ENCODE measurements at places on chromosomes 12 and 14.

DNA sequence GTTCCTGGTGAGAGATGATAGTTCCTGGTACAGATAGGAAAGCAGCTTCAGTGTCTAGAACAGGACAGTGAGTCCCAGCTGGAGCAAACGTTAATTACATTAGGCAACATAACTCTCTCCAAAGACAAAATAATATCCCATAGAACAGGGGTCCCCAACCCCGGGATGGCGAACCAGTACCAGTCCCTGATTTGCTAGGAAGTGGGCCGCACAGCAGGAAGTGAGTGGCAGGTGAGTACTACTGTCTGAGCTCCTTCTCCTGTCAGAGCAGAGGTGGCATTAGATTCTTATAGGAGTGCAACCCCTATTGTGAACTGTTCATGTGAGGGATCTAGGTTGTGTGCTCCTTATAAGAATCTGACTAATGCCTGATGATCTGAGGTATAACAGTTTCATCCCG lies 204.1 kb downstream of the NELL2 start:
- DNase-seq: no peak
- no peaks in the 10 kb centered on the region for H3K4me1 ChIP-seq
- no peaks in the 10 kb centered on the region for H3K36me3 ChIP-seq
- no peak overlapping the region for H3K27ac ChIP-seq
- no peak overlapping the region for H3K4me3 ChIP-seq

DNA sequence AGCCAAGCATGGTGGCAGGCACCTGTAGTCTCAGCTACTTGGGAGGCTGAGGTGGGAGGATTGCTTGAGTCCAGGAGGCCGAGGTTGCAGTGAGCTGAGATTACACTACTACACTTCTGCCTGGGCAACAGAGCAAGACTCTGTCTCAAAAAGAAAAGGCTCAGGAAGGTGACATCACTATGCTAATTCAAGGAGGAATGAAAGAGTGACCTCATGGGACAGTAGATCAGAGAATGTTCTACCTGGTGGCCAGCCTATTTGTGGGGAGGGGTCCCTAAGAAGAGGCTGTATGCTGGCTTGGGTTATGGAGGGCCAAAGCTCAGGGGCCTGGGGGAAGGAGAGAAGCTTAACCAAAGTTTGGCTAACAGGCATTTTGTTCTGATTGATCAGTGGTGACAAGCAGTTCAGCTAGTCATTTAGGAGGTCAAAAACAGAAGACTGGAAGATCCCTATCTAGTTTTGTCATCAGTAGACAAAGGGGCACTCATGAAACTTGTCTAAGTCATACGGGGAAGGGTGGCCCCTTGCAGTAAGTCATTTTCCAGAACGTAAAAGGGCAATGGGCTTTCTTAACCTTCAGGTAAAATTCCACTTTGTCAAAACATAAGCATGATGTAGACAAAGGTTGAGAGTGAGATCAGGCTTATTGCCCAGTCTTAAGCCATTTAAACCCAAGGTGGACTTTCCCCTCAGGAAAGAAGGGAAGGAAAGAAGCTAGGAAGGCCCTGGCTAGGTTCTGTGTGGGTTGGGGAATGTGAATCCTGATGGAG lies 60.8 kb upstream of the EEA1 start:
- H3K36me3 ChIP-seq: no peaks in the 10 kb centered on the region
- H3K27me3 ChIP-seq: peaks cover 2% of the 10 kb centered on the region
- peaks cover 22% of the 10 kb centered on the region for H3K4me1 ChIP-seq
- no peak overlapping the region for H3K4me3 ChIP-seq
- no peak for DNase-seq

DNA sequence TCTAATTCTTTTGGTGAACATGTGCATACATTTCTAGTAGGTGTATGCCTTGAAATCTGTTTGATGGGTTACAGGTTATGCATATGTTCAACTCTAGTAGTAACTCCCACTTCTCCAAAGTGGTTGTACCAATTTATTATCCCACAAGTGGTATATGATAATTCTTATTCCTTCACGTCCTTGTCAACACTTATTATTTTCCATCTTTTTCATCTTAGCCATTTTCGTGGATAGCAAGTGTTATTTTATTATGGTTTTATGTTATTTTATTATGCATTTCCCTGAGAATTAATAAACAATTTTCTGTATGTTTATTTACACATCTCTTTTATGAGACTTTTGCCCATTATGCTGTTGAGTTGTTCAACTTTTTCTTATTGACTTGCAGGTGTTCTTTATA lies 11.2 kb upstream of the AMIGO2 start:
- H3K27me3 ChIP-seq: no peaks in the 10 kb centered on the region
- H3K27ac ChIP-seq: no peak overlapping the region
- H3K4me1 ChIP-seq: peaks cover 2% of the 10 kb centered on the region
- peaks cover 3% of the 10 kb centered on the region for H3K36me3 ChIP-seq
- no peak for DNase-seq
- H3K4me3 ChIP-seq: no peak overlapping the region

DNA sequence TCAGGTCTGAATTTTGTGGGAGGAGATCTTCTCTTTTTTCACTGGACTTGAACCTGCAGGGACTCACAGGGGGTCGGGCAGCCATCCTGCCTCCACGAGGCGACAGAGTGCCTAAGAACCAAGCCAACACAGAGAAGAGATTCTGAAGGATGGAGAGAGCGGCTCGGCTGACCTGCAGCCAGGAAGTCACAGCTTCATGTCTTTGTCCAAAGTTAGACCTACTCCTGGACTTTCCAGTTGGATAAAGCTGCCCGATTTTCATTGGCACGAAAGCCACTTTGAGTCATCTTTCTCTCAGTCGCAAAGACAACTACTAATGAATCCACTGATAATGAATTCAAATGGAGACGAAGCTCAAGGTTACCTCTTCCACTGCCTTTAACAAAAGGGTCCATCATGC lies 106.8 kb downstream of the FOXN3 start:
- no peaks in the 10 kb centered on the region for H3K27me3 ChIP-seq
- no peak for DNase-seq
- peaks cover 2% of the 10 kb centered on the region for H3K4me1 ChIP-seq
- no peak overlapping the region for H3K27ac ChIP-seq

- no peaks in the 10 kb centered on the region for H3K27me3 ChIP-seq
- no peaks in the 10 kb centered on the region for H3K36me3 ChIP-seq
- H3K4me1 ChIP-seq: no peaks in the 10 kb centered on the region
- H3K4me3 ChIP-seq: no peak overlapping the region
- DNase-seq: no peak
Observed at GRCh38 chr12:34605955-34606748, 583.9 kb downstream of the ALG10 start.

DNA sequence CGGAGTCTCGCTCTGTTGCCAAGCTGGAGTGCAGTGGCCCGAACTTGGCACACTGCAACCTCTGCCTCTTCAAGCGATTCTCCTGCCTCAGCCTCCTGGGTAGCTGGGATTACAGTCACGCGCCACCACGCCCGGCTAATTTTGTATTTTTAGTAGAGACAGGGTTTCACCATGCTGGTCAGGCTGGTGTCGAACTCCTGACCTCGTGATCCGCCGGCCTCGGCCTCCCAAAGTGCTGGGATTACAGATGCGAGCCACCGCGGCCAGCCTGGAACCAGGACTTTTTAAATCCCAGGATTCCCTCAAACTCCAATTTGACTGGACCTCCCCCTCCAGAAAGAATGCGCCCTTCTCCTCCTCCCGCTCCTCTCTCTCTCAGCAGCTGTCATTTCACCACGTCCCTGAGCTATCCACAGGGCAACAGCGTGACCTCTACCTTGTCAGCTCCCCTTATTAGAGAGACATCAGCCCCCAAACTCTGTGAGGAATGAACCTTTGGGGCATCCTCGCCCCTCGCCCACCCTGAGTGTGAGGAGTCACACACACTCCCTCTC lies 2.0 kb downstream of the ESYT1 start:
- peak overlapping the region; percentile 94 for H3K27ac ChIP-seq
- peaks cover 72% of the 10 kb centered on the region for H3K4me1 ChIP-seq
- H3K27me3 ChIP-seq: no peaks in the 10 kb centered on the region

DNA sequence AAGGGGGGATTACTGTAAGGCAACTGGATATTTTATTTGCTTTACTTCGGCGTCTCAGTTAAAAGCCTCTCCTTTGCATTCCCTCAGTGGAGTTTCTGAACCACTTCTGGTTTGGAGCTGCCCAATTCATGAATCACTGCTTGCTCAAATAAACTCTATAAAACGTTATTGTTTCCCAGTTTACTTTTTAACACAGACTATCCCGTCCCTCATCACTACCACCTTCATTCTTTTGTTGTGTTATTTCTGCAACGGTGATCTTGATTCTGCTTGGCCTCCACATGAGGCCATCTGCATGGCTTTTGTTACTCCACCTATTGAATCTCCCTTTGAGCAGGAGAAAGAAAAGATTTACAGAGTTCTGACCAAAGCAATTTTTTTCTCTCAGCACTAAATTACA lies 104.0 kb upstream of the PLEKHA5 start:
- H3K27me3 ChIP-seq: peaks cover 3% of the 10 kb centered on the region
- no peak for DNase-seq
- H3K36me3 ChIP-seq: no peaks in the 10 kb centered on the region
- H3K4me1 ChIP-seq: no peaks in the 10 kb centered on the region

GRCh38 chr12:46470036-46470627 lies 97.6 kb upstream of the SLC38A2 start:
- peak overlapping the region; percentile 72 for H3K27ac ChIP-seq
- H3K36me3 ChIP-seq: peaks cover 5% of the 10 kb centered on the region
- H3K27me3 ChIP-seq: no peaks in the 10 kb centered on the region
- peak; percentile 56 for DNase-seq
- peaks cover 27% of the 10 kb centered on the region for H3K4me1 ChIP-seq

DNA sequence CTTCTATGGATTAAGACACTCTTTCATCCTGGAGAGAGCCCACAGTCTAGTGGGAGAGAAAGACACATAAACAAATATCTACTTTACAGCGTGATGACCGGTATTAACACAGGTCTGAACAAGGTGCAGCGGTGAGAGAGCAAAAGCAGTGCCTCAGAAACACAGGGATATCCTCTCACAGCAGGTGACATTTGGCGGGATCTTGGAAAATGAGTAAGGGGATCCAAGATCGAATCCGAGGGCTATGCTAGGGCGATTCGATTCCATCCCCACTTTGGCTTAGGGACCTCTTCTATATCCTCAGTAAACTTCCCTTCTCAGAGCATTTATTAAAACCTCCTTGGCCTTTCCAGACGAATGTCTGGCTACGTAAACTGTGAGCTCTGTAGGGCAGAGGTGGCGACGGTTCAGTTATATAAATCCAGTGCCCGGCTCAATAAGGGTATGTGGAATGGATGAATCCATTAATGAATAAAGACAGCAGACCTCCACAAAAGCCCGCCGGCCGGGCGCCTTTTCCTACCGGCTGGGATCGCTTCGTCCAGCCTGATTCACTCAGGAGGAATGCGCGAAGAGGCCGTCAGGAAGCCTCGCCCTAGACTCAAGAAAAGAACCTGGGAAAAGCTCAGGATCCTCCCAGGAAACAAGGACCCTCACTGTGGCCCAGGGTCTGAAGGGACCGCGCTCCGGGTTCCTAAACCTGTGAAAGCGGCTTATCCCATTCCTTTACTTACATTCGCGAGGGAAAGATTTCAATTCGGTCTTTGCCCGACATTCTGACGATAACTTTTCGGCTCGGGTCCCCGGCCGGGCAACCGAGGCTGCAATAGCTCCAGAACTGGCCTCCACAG lies 455 bp downstream of the ATP6V1D start:
- no peaks in the 10 kb centered on the region for H3K27me3 ChIP-seq
- H3K27ac ChIP-seq: peak overlapping the region; percentile 97
- peak overlapping the region; percentile 99 for H3K4me3 ChIP-seq
- no peak for DNase-seq
- peaks cover 20% of the 10 kb centered on the region for H3K36me3 ChIP-seq

GRCh38 chr14:30194741-30195148 lies 267.1 kb upstream of the PRKD1 start:
- H3K36me3 ChIP-seq: no peaks in the 10 kb centered on the region
- no peak overlapping the region for H3K4me3 ChIP-seq
- no peaks in the 10 kb centered on the region for H3K27me3 ChIP-seq
- H3K4me1 ChIP-seq: no peaks in the 10 kb centered on the region

DNA sequence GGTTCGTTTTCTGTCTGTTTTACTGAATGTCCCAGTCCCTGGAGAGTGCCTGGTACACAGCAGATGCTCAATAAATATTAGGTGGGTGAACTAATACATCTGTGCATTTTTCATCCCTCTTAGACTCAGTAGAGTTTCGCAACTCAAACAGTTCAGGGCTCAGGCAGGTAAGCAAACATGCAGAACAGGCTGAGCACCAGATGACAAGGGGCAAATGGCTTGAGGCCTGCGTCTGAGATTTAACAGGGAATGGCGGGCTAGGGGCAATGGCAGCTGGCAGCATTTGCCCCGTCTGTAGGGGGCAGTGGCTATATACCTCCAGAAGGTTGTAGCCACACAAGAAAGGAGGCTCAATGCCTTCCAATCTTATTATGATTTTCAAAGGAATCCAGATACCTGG lies 8.6 kb upstream of the RAN start:
- no peaks in the 10 kb centered on the region for H3K36me3 ChIP-seq
- no peaks in the 10 kb centered on the region for H3K27me3 ChIP-seq
- no peak for DNase-seq
- peaks cover 2% of the 10 kb centered on the region for H3K4me1 ChIP-seq
- H3K4me3 ChIP-seq: no peak overlapping the region

GRCh38 chr12:42725809-42726208 lies 136.3 kb upstream of the PRICKLE1 start:
- H3K36me3 ChIP-seq: no peaks in the 10 kb centered on the region
- H3K27me3 ChIP-seq: no peaks in the 10 kb centered on the region
- DNase-seq: no peak
- no peaks in the 10 kb centered on the region for H3K4me1 ChIP-seq
- no peak overlapping the region for H3K4me3 ChIP-seq
- no peak overlapping the region for H3K27ac ChIP-seq

DNA sequence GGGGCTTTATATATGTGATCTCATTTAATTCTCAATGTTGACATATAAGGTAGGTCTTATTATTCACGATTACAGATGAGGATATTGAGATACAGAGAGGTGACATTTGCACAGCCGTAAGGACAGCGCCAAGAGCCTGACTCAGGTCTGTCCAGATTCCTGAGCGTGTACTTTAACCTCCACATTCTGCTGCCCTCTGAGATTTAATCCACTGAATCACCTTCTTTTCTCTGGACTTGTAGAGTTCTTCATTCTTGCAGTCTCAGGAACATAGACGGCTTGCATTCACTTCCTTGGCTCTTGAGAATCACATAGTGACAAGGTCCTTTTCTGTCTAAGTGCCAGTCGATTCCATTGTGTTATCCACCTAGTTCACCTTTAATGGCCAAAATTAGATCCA lies 141.0 kb upstream of the ARHGAP5 start:
- H3K36me3 ChIP-seq: no peaks in the 10 kb centered on the region
- no peak for DNase-seq
- peaks cover 27% of the 10 kb centered on the region for H3K4me1 ChIP-seq
- H3K27me3 ChIP-seq: no peaks in the 10 kb centered on the region
- no peak overlapping the region for H3K4me3 ChIP-seq

GRCh38 chr12:79778802-79779448 lies 88.2 kb upstream of the PAWR start:
- peaks cover 3% of the 10 kb centered on the region for H3K4me1 ChIP-seq
- H3K4me3 ChIP-seq: no peak overlapping the region
- no peaks in the 10 kb centered on the region for H3K27me3 ChIP-seq
- no peak for DNase-seq
- H3K36me3 ChIP-seq: peaks cover 38% of the 10 kb centered on the region

Measured in activated CD4-positive, alpha-beta memory T cell treated with anti-CD3 and anti-CD28 coated beads, Interleukin-2, amount 10 ng/mL, durations not matched to agents 7 days and 5 days (primary cell).